ENCODE measurements at places on chromosomes 4 and X.
A peak's percentile ranks its signal among the peaks of the same experiment; 100 is the strongest.

DNA sequence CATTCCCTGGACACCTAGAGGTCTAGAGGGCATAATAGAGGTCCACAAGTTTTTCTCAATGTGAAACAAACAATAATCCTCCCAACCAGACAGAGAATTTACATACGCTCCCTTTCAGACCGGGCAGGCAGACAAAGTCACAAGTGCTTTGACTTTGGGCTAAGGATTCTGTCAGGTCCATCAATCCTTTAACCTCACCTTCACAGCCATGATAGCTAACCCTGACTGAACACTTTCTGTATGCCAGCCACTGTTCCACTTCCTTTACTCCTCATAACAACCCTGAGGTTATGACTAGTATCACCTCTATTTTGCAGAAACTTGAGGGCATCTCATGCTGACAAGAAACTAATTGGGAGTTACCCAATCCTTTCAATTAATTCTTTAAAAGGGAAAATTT is 118.8 kb upstream of the AFF2 start:
- no peak for DNase-seq

DNA sequence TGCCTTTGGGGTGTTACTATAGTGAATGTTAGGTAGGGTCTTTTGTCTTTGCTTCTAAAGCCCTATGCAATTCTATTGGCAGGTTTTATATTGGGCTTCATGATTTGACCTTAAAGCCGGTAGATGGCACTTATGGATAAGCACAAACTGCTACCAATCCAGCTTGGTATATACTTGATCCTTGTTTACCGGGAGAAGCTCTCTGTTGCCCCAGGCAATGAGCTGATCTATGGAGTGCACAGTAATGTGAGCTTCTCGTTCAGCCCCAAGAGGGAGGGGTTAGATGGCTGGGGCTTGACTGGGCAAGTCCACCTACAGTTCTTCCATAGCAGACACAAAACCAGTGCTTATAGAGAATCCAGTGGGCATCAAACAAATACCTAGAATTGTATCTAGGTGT is 287.2 kb upstream of the CT83 start:
- DNase-seq, result no peak

- no peak for DNase-seq
Measured at GRCh38 chr4:39256436-39256835, 74.1 kb downstream of the WDR19 start.

GRCh38 chrX:19599253-19599652 is 83.9 kb upstream of the MAP3K15 start:
- no peak for DNase-seq

GRCh38 chrX:12950851-12951594 is 23.9 kb upstream of the TMSB4X start:
- DNase-seq, result peak; percentile 59

- no peak for DNase-seq
Measured at GRCh38 chr4:83686166-83686565, 150.3 kb downstream of the GPAT3 start.

DNA sequence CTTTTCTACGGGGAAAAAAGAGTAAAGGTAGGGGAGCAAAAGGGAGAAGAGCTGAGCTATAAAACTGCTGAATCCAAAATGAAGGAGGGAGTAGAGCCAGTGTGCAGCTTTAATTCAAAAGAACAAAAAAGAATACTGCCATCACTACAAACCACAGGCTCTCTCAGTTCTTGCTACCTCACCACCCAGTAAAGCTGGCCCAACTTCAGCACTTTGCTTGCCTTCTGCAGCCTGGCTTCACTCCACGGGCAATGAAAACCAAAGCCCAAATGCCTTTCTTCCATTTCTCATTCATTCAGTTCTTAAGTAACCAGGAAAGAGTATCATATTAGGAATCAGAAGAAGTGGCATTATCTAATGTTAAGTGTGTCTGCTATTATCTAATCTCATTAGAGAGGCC is 376.8 kb downstream of the BCOR start:
- DNase-seq, result no peak

- peak; percentile 26 for DNase-seq
Measured at GRCh38 chrX:23919706-23920320, 12.0 kb downstream of the CXorf58 start.

DNA sequence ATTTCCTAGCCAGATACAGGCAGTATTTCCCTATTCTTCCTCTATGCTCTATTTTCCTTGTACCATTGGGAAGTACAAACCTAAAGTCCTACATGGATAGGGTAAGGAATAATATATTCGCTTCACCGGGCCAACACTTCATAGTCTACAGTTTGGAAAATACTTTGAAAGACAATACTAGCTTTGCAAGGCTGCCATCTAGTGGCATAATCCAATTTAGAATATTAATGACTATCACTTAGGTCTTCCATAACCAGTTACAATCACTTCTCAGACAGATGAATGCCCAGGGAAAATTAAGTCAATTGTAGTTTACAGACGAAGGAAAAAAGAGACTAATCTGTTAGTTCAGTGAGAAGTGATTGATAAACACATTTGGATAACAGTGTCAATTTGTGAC is 141.0 kb upstream of the FAM47C start:
- DNase-seq, result no peak

- DNase-seq, result no peak
Measured at GRCh38 chr4:93646233-93646930, 182.2 kb upstream of the ATOH1 start.

DNA sequence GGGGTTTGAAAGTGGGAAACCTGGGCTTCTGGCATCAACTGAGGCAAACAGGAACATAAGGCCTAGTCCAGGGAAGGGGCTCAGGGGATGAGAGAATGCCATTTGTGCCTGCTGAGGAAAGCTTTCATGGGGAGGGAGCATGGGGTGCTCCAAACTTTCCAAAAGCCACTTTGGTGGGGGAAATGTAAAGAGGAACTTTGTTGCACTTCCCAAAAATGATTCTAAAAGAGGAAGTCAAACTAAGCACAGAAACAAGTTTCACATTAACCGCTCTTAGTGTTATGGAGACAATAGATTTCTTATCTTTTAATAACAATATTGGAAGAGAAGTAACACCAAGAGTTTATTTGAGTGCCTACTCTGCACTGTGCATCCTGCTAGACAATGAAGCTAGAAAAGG is 32.3 kb downstream of the GAB3 start:
- DNase-seq, result no peak

DNA sequence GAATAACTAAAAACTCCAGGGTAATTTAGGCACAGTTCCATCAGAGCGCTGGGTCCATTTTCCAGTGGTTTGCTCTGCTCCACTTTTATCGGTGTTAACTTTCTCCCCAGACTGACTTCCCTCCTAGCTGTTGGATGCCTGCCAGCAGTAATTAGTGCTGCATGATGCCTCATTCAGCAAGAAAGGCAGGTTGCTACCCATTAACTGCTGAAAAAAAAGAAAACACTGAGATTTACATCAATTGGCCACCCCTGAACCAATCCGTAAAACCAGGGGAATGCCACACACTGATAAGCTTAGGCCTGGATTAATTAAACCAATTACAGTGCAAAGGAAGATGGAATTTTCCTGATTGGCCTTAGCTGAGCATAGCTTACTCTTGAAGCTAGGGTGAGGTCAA is 182.4 kb upstream of the CXXC4 start:
- no peak for DNase-seq

GRCh38 chrX:129719931-129720530 is 18.7 kb upstream of the XPNPEP2 start:
- no peak for DNase-seq

- DNase-seq, result no peak
Measured at GRCh38 chrX:66110112-66110511, 53.9 kb upstream of the HEPH start.

DNA sequence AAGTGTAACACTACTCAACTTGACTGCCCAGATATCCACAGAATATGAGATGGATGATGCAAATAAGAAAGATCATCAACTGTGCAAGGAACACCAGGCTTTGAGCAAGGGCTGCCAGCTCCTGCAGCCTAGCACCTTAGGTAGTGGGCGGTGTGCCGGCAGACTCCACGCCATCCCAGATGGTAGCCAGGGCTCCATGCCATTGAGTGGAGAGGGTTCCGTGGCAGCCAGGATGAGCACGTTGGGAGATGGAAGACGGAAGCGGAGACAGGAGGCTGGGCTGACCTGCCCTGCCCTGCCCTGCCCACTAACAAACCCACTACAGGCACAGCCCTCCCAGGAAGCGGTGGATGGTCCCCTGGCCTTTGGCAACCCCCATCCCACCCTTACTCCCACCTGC is 51.9 kb downstream of the TMPRSS11F start:
- DNase-seq, result no peak

GRCh38 chr4:81623434-81623833 is 151.7 kb upstream of the RASGEF1B start:
- no peak for DNase-seq

- no peak for DNase-seq
Measured at GRCh38 chrX:9942086-9942485, 25.1 kb upstream of the CLDN34 start.

DNA sequence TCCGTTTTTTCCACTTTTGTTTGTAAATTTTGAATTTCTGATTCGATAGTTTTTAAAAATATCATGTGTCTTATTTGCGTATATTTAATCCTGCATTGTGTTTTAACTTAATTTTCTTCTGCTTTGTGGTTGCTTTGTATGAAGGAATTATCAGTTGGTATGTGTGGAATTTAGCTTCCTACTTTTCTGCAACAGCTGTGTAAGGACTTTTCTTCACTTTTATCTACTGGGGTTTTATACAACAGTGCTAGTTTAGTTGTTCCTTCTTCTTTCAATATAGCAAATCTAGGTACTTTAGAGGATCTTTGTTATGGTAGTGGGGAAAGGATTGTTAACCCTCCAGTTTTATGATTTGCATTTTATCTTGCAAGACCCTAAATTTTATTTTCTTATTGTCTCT is 410.3 kb downstream of the CCSER1 start:
- DNase-seq, result no peak

- no peak for DNase-seq
Measured at GRCh38 chr4:16029886-16030285, 53.9 kb downstream of the PROM1 start.

DNA sequence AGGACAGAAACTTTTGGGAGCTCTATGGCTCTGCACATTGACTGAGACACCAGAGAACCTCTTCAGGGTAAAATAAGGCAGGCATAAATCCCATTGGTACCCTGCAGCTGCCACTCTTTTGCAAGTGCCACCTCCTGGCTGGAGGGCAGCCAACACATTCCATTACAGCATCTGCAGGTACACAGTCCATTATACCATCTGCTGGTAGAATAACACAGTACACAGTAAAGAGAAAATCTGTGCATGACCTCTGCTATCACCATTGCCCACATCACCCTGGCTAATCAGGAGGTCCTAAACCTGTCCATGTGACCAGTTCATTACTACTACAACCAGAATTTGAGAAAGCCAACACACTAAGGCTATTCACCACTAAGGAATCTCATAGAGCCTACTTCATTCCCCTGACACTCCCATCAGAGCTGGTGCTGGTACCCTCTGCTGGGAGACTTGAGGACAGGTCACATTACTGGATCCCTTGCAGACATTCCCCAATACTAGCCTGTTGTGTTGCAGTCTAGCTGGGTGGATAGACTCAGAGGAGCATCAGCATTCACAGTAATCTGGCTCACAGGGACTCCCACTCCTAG is 176.2 kb upstream of the TACR3 start:
- no peak for DNase-seq

DNA sequence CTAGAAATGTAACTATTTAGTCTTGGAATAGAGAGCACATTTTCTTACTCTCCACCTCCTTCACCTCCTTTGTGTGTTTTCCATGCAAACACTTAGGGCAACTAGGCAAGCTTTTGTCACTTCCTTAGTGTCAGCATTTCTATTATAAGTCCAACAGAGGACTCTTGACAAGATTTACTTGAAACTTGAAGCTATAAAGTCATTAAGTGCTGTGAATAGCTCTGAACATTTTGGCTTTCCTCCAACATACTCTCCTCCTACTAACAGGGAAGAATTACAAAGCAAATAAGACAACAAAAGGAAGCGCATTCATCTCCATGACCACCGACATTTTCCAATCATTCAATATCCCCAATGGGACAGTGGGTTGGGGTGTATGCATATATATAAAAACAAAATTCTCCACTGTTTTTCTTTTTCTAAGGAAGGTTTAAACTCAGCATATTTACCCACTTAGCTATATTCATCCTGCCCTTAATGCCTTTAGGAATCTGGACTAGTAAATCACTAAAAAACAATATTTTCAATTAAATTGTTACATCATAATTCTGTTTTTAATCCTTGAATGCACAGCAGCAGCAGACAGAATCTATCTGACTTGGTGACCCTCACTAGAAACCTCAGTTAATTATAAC is 264.6 kb downstream of the SNCA start:
- DNase-seq, result no peak

- DNase-seq, result no peak
Measured at GRCh38 chr4:145276050-145276449, 95.7 kb upstream of the OTUD4 start.

DNA sequence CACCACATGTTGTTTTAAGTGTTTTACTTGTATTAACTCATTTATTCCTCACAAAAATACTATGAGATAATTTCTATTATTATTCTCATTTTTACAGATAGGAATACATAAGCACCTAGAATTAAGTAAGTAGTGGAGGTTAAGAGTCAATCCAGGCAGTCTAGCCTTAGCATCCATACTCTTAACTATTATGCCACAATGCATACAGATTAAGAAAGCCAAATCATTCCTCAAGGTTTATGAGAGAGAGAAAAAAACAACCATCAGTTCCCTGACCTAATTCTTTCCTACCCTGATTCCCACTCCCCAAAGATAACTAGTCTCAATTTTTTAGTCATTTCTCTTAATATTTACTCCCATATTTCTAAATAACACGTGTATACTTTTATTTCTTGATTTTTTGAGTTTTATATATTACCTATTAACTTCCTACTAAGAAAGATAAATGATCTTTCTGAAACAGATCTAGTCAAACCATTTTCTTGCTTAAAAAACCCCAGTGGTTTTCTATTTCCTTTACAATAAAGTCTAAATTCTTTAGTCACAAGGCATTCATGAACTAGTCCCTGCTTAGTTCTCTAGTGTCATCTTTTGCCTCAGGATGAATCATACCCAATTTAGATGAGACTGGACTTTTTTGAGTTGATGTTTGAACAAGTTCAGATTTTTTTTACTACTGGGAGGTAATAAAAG is 16.0 kb downstream of the UBA6 start:
- DNase-seq, result no peak

- no peak for DNase-seq
Measured at GRCh38 chrX:154804261-154804956, 876 bp downstream of the MPP1 start.

GRCh38 chr4:31538877-31539276 is 818.7 kb downstream of the PCDH7 start:
- DNase-seq, result no peak

GRCh38 chr4:143782521-143782920 is 82.0 kb upstream of the FREM3 start:
- DNase-seq, result no peak

- no peak for DNase-seq
Measured at GRCh38 chr4:4443821-4444220, 56.9 kb downstream of the NSG1 start.
